Activated CD8-positive, alpha-beta memory T cell treated with anti-CD3 and anti-CD28 coated beads, Interleukin-2, amount 50 U/mL, for 4 hours (primary cell): ENCODE measurements at places on chromosomes 2 and 18.

DNA sequence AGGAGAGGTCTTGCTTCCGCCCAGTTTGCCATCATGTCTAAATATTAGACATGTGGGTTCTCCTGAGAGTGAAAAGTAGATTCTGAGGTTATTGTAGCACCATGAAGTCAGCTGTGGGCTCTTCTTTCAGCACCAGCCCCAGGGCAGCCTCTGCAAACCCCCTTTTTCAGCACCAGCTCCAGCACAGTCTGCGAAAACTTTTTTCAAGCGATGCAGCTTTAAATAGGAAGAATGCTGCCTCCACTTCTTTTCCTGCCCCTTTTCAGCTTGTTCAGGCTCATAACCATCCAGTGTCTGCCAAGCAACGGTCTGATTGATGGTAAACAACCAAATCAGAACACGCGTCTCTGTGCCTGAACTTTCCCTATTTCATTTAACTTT is at the start of gene COL5A2:
Gene COL5A2, minus strand, starts transcription at position 192 of the 381 bp plus-strand sequence. Its CDS starts 157 bp downstream, at position 35.
- DNase-seq: no peak

DNA sequence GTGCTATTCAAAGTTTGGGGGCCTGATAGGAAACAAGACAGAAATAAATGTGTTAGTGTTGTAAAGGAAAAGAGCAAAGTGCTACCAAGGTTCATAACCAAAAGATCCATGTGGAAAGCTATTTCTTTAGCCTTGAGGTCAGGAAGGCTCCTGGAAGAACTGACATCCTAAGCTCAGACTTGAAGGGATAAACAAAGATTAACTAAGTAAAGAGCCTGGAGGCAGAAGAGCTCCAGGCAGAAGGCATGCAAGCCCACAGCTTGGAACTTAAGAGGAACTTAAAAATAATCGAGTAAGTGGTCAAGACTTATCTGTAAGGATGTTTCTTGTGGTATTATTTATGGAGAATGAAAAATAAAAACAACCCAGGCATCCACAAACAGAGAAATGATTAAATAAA is 245.0 kb upstream of the MGAT5 start:
- DNase-seq: no peak

DNA sequence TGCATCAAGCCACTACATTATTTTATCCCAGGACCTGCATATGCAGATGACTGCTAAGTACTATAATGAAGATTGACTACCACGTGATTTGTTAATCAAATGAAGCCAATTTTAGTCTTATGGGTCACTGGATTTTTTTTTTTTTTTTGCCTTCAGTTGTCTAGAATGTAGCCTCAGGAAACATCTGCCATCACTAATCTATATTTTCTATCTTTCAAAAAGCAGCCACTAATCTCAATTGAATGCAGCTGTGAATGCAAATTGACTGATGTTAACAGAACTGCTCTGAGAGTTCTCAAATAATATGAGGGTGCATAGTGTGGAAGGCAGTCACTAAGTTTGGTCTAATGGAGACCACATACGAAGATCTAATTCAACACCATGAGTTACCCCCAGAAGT is 106.3 kb downstream of the ABCA12 start:
- DNase-seq: no peak

- DNase-seq: no peak
Observed at GRCh38 chr18:13131283-13131682, 87.3 kb upstream of the LDLRAD4 start.
